ENCODE measurements at places on chromosomes 7 and 10. TPM values are rescaled to one million over a fixed set of nuclear protein-coding genes. Genes with fewer than 3 reads are reported as not detected.

- no peak for DNase-seq
Observed at GRCh38 chr10:22548344-22548743, 166.0 kb downstream of the PIP4K2A start.

DNA sequence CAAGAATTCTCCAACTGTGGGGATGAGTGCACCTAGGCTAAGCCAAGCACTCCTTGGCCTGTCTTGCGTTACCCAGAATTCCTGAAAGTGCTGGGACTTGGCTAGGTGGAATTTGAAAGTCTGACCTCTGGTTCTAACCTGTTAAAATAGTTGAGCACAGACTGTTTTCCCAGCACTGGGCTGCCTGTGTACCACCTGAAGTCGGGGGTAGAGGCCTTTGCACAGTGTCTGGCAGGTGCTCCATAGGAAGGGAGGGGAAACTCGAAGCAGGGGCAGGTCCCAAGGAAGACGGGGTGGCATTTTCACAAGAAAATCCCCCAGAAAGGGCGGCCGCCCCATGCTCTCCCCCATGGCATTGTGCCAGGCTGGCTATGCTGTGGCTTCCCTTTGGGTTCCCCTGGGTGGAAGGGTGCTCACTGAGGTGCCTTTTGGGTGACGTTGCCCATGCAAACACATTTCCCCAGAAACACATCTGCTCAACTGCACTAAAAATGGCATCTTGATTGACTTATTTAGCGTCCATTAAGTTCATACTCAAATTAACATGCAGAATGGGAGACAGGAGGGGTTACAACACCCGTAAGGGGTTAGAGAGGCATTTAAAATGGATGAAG lies 62.9 kb downstream of the SYPL1 start:
- no peak for DNase-seq

DNA sequence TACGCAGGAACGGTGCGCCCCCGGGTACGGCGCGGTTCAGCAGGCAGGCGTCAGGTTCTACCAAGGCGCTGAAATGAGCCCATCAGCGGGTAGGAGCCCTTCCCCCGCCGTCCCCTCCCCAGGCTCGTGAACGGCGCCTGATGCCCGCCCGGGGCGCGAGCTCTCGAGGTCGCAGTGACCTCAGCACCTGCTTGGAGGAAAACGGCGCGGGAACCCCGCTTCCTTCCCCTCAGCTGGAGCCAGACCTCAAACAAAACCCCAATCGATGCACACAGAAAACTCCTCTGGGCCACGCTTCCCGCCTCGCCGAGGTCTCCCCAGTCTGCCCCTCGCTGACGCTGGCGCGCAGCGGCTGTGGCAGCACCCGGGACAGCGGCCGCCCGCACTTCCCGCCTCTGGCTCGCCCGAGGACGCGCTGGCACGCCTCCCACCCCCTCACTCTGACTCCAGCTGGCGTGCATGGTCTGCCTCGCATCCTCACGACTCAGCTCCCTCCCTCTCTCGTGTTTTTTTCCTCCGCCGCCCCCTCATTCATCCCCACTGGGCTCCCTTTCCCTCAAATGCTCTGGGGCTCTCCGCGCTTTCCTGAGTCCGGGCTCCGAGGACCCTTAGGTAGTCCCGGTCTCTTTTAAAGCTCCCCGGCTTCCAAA lies 514 bp upstream of the GAD2 start:
- no peak for DNase-seq

Gene BMPER
- 0.05 TPM for polyA plus RNA-seq

Gene CLDN3
- not detected for polyA plus RNA-seq

All from mammary epithelial cell (primary cell).